ENCODE measurements at places on chromosomes 6 and 20. TPM values are rescaled to one million over a fixed set of nuclear protein-coding genes. Genes with fewer than 3 reads are reported as not detected.

GRCh38 chr6:115091461-115091860 is 748.6 kb upstream of the HS3ST5 start:
- H3K27ac ChIP-seq, result no peak overlapping the region
- no peak for DNase-seq
- no peaks in the 10 kb centered on the region for H3K4me1 ChIP-seq

DNA sequence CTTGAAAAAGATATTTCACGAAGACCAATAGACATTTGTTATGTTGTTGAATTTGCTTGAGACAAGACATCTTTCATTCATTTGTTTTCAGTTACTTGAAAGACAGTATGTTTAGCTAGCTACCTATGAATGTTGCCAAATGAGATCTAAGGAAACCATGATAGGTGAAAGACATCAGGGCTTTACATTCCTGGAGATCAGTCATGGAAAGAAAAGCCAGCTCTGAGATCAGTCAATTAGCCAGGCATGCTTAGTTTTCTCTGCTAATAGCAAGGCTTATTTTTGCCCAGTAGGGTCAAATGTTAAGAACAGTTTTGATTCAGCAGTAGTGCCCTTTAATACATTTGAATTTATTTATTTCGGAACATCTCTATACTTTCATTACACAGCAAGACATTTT is 116.5 kb upstream of the EDN1 start:
- no peak for DNase-seq
- H3K27ac ChIP-seq, result no peak overlapping the region
- H3K27me3 ChIP-seq, result no peaks in the 10 kb centered on the region

DNA sequence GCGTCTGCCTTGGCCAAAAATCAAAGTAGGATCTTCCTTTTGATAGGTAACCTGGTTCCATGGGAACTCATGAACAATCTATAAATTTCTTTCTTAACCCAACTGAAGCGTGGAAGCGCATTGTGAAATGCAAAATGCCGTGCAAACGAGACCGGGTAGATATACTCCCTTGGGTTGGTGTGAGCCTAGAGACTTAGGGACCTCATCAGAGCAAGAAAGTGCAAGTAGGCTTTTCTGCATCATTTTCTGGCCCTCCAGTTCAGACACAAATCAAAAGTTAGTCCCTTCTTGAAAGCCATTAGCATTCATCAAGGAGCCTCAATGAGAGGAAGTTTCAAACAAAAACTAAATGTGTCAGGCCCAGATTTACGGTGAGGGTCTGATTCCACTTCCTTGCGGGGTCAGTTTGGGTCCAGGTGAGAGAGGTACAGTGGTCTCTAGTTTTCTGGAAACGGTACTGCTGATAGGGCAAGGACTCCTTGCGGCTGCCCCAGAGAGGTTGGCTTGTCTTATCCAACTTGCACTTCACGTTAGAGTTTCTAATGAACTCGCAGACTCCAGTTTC is 5.3 kb upstream of the ZNF184 start:
- peak overlapping the region; percentile 71 for H3K27ac ChIP-seq
- H3K4me3 ChIP-seq, result peak overlapping the region; percentile 62
- H3K36me3 ChIP-seq, result no peaks in the 10 kb centered on the region
- no peaks in the 10 kb centered on the region for H3K27me3 ChIP-seq
- DNase-seq, result peak; percentile 35
- H3K4me1 ChIP-seq, result peaks cover 4% of the 10 kb centered on the region

HRH3 gene
- total RNA-seq, result 0.22 TPM

FRMD1 gene
- total RNA-seq, result not detected

DNA sequence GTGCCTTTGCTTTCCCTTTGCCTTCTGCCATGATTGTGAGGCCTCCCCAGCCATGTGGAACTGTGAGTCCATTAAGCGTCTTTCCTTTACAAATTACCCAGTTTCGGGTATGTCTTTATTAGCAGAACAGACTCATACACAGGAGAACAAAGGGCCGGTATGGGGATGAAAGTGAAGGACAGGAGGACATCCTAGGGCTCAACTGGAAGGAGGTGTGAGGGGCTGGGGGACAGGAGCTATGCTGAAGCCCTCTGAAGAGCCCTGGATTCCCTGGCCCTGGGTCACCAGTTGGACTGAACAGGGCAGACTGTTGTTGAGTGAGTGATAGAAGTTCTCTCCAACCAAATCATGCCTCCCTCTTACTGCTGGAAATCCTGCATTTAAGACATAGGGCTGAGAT is 105.8 kb downstream of the SCML4 start:
- no peak overlapping the region for H3K27ac ChIP-seq
- H3K4me1 ChIP-seq, result no peaks in the 10 kb centered on the region
- H3K4me3 ChIP-seq, result no peak overlapping the region
- no peak for DNase-seq

DNA sequence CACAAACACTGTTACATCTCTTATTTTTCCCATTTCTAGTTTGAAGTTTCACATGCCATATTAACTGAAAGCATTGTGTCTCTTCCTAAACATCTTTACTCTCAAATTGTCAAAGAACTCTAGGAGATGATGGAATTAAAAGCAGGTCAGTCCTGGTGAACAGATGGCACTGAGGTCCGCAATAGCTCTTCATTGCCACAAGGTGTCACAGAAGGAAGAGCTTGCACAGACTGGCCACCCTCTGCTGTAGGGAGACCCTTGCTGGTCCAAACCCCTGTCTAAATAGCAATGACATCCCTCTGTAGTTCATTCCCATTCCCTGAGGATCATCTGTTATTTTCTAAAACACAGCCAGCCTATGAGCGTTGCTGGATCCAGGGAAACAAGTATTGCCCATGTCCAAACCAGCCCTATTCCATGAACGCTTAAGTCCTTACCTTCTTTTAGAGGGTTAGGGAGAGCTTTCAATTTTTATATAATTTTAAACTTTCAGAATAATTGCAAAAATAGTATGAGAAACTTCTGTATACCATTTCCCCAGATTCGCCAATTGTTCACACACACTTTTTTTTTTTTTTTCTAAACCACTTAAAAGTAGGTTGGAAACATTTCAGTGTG is 10.1 kb upstream of the HDAC2 start:
- no peaks in the 10 kb centered on the region for H3K4me1 ChIP-seq
- H3K36me3 ChIP-seq, result no peaks in the 10 kb centered on the region
- H3K4me3 ChIP-seq, result no peak overlapping the region
- no peaks in the 10 kb centered on the region for H3K27me3 ChIP-seq

RAET1L gene
- not detected for total RNA-seq

RIN2 gene
- total RNA-seq, result 18.5 TPM

AARS2 gene
- total RNA-seq, result 26.8 TPM

KHDC1L gene
- not detected for total RNA-seq

NRSN1 gene
- total RNA-seq, result not detected

DNA sequence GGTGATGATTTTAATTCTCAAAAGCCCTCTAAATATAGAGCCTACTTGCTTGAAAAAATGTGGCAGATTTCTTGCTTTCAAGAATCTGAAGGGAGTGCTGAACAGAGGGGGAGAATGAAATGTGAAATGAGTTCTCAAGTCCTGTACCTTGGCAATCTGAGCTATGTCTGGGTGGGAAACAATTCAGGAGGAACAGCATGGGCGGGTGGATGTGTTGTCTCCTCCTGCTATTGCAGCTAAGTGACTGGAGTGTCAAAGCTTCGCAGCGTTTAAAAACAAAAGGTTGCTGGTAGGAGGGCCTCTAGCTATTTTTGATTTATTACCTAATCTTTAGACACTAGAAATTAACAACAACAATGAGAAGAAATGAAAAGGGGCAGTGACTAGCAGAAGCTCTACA is 102.5 kb upstream of the ARG1 start:
- no peak overlapping the region for H3K4me3 ChIP-seq
- DNase-seq, result no peak
- no peaks in the 10 kb centered on the region for H3K27me3 ChIP-seq
- H3K36me3 ChIP-seq, result no peaks in the 10 kb centered on the region
- peaks cover 8% of the 10 kb centered on the region for H3K4me1 ChIP-seq

XKR7 gene
- 0.04 TPM for total RNA-seq

GNMT gene
- 1.8 TPM for total RNA-seq

DNA sequence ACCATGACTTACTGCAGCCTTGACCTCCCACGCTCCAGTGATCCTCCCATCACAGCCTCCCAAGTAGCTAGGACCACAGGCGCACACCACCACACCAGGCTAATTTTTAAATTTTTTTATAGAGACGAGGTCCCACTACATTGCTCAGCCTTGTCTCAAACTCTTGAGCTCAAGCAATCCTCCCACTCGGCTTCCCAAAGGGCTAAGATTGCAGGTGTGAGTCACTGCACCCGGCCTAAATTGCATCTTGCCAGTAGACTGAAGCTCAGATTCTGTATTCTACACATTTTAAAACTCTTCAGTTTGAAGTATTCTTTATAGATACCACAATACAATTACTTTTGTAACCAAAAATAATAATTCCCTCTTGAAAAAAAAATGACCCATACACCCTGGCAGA is 11.4 kb downstream of the NUDT3 start:
- H3K4me3 ChIP-seq, result no peak overlapping the region
- DNase-seq, result no peak
- no peak overlapping the region for H3K27ac ChIP-seq

TNXB gene
- total RNA-seq, result 11.5 TPM

DNA sequence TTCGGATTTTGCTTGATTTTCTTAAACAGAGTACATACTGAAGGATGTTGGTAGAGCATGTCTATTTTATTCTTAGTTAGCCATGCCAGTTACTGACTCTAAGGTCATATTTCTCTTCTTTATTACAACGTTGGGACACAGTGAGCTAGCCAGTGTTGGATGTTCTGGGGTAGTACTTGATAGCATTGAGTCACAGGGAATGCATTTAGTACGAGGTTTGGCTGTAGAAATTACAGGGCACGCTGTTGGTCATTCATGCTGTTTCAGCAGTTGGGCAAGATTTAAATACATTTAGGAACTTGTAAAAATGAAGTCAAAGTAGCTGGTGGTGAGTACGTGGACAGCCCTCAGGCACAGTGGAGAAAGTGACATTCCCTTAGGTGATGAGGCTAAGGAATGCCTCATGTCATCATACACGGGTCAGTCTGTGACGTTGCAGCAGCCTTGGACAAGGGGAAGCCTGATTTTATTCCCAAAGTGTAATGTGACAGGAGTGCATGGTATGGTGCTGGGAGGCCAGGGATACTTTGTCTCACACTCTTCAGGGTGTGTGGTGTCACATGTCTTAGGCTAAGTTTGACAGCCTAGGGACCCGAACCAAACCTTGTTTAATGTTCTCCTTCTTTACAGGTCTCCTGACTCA is 57.7 kb upstream of the SLC22A1 start:
- H3K4me3 ChIP-seq, result no peak overlapping the region
- no peak for DNase-seq
- peaks cover 55% of the 10 kb centered on the region for H3K36me3 ChIP-seq
- no peaks in the 10 kb centered on the region for H3K27me3 ChIP-seq
- H3K4me1 ChIP-seq, result no peaks in the 10 kb centered on the region

GRCh38 chr6:24861934-24862333 is 63.2 kb upstream of the ARMH2 start:
- no peak overlapping the region for H3K4me3 ChIP-seq
- no peak for DNase-seq
- no peaks in the 10 kb centered on the region for H3K27me3 ChIP-seq
- H3K36me3 ChIP-seq, result no peaks in the 10 kb centered on the region

CRISP2 gene
- not detected for total RNA-seq

DNAAF9 gene
- total RNA-seq, result 12.1 TPM

GRCh38 chr20:19510611-19511010 is 247.4 kb upstream of the RIN2 start:
- no peak for DNase-seq
- no peak overlapping the region for H3K4me3 ChIP-seq
- H3K27ac ChIP-seq, result no peak overlapping the region

- no peaks in the 10 kb centered on the region for H3K4me1 ChIP-seq
- DNase-seq, result no peak
- no peak overlapping the region for H3K4me3 ChIP-seq
- H3K27ac ChIP-seq, result no peak overlapping the region
- H3K36me3 ChIP-seq, result no peaks in the 10 kb centered on the region
These were observed 23.6 kb upstream of the HIVEP2 start for GRCh38 chr6:142968601-142969000.

DNA sequence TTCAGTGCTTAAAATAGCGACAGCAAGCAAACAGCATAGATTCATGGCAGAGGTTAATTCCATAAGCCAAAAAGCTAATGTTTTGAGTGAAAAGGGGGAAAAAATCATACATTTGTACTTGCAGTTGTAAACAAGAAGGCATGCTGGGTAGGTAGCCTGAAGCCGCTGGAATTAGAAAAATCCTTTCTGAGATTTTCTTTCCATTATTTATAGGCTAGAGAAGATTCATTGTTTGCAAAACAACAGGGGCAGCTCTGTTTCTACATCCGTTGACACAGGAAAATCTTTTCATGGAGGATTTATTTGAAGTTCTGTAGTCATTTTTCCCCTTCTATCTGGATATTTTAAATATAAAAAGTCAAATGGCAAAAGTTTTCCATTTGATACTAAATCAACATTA is 843.9 kb downstream of the QKI start:
- H3K27ac ChIP-seq, result no peak overlapping the region
- H3K4me3 ChIP-seq, result no peak overlapping the region
- H3K27me3 ChIP-seq, result no peaks in the 10 kb centered on the region
- H3K4me1 ChIP-seq, result no peaks in the 10 kb centered on the region

- no peaks in the 10 kb centered on the region for H3K4me1 ChIP-seq
- H3K36me3 ChIP-seq, result no peaks in the 10 kb centered on the region
- H3K27me3 ChIP-seq, result no peaks in the 10 kb centered on the region
- no peak overlapping the region for H3K27ac ChIP-seq
- DNase-seq, result no peak
These were observed 7.6 kb upstream of the ADGRF4 start for GRCh38 chr6:47690791-47691190.

GRCh38 chr20:2820896-2821869 is 5.0 kb downstream of the TMEM239 start:
- no peaks in the 10 kb centered on the region for H3K27me3 ChIP-seq
- DNase-seq, result no peak
- H3K36me3 ChIP-seq, result no peaks in the 10 kb centered on the region
- H3K27ac ChIP-seq, result no peak overlapping the region

GRCh38 chr6:83474309-83474708 is 38.0 kb upstream of the PRSS35 start:
- H3K27me3 ChIP-seq, result no peaks in the 10 kb centered on the region
- H3K4me1 ChIP-seq, result no peaks in the 10 kb centered on the region
- no peaks in the 10 kb centered on the region for H3K36me3 ChIP-seq
- no peak overlapping the region for H3K27ac ChIP-seq
- no peak overlapping the region for H3K4me3 ChIP-seq

- H3K4me1 ChIP-seq, result no peaks in the 10 kb centered on the region
- H3K36me3 ChIP-seq, result peaks cover 5% of the 10 kb centered on the region
- no peak overlapping the region for H3K4me3 ChIP-seq
- H3K27me3 ChIP-seq, result no peaks in the 10 kb centered on the region
- H3K27ac ChIP-seq, result no peak overlapping the region
These were observed 57.7 kb upstream of the VSTM2L start for GRCh38 chr20:37845241-37845681.

DNA sequence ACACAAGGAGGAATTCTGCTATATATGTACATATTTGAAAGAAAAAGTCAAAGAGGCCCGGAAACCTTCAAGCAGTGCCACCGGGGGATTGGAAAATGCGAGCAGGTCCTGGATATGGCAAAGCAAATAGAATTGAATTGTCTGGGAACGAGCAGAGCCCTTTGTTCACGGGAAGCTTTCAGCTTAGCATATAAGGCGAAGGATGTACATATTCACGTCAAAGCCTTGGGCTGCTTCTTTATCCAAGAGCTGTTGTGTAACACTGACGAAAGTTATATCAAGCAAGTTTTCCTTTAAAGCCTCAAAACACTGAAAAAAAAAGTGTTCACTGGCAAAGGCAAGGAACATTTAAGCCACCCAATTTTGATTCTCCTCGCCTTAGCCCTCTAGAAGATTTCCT is 171.0 kb downstream of the GPX5 start:
- DNase-seq, result no peak
- no peak overlapping the region for H3K4me3 ChIP-seq
- no peaks in the 10 kb centered on the region for H3K27me3 ChIP-seq
- H3K36me3 ChIP-seq, result no peaks in the 10 kb centered on the region
- H3K27ac ChIP-seq, result no peak overlapping the region

SH3BGRL2 gene
- total RNA-seq, result 12.0 TPM

Measured in A673 (cell line).